ENCODE measurements at places on chromosomes 12 and 14. TPM values are rescaled to one million over a fixed set of nuclear protein-coding genes. Genes with fewer than 3 reads are reported as not detected.

- H3K27me3 ChIP-seq: no peaks in the 10 kb centered on the region
- no peaks in the 10 kb centered on the region for H3K36me3 ChIP-seq
- no peak for DNase-seq
- no peak overlapping the region for H3K4me3 ChIP-seq
- no peaks in the 10 kb centered on the region for H3K4me1 ChIP-seq
These were observed 87.1 kb downstream of the PAX9 start for GRCh38 chr14:36748610-36749213.

DNA sequence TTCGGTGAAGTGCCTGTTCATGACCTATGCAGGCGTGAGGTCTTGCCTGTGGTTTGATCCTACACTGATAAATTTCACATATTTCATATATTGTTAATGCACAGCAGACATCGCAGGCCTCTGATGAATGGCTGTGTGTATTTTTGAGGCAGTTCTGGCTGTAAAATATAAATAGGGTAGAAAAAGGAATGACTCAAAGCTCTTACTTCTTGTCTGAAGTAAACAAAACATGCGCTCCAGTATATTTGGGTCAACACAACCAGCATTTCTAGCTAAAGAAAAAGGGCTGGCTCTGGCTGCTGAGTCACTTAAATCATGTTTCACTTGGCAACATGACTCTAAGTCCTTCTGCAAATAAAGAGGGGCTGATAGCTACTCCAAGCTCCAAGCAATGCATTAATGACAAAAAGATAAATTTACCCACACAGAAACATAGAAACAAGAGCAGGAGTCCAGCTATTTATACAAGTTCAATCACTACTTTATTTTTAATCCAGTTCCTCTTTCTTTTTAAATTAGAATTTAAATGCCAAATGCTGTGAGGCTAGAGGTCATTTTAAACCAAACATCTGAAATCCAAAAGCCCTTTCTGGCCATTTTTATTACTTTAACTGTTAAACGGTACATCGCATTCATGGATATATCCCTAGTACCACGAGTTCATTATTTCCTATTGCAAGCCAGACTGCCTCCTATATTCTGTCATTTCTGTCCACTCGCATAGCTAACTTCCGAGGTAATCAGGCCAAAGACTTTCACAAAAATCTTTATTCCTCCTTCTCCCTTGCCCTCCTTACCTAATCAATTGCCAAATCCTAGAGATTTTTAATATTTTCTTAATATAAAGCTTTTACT is 54.3 kb upstream of the TMCC3 start:
- no peak overlapping the region for H3K27ac ChIP-seq
- no peak overlapping the region for H3K4me3 ChIP-seq
- no peaks in the 10 kb centered on the region for H3K4me1 ChIP-seq
- no peaks in the 10 kb centered on the region for H3K36me3 ChIP-seq

DNA sequence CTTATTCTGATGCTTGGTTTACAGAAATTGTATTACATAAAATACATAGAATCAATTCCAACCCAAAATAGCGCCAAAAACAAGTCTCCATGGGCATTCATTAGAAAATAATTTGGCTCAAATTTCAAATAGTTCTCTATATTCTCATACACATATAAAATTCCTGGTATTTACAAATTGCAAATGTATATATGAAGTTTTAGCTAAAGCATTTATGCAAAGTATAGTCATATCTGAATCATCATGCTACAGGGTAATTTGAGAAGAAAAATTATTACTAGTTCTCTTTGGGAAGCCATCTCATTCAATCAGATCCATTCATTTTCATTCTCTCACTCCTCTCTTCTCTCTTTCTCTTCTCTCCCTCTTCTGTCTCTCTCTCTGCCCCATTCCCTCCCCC is 257.8 kb downstream of the DPF3 start:
- DNase-seq: no peak
- H3K36me3 ChIP-seq: no peaks in the 10 kb centered on the region
- no peak overlapping the region for H3K4me3 ChIP-seq
- H3K27me3 ChIP-seq: no peaks in the 10 kb centered on the region
- H3K4me1 ChIP-seq: no peaks in the 10 kb centered on the region

- DNase-seq: peak; percentile 36
- peak overlapping the region; percentile 23 for H3K4me3 ChIP-seq
- peaks cover 9% of the 10 kb centered on the region for H3K4me1 ChIP-seq
- H3K27me3 ChIP-seq: no peaks in the 10 kb centered on the region
- H3K36me3 ChIP-seq: no peaks in the 10 kb centered on the region
- H3K27ac ChIP-seq: peak overlapping the region; percentile 55
These were observed 4.6 kb downstream of the TAC3 start for GRCh38 chr12:57011438-57012424.

DNA sequence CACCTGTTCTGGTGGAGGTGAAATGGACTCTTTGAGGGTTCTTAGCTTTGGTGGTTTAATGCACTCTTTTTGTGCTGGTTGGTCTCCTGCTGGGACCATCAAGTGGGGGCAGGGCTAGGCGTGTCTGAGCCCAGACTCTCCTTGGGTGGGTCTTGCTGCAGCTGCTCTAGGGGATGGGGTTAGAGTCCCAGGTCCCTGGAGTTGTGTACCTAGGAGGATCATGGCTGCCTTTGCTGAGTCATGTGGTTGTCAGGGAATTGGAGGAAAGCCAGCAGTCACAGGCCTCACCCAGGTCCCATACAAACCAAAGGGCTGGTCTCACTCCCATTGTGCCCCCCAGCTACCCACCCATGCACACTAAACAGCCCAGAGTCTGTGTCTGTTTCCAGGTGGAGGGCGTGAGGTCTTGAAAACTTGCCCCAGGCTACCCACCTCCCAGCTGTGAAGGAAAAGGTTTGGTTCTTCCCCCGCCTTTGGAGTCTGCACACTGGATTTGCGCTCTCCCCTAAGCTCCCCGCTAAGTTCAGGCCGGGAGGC is 387.7 kb downstream of the TMTC2 start:
- no peak overlapping the region for H3K27ac ChIP-seq
- H3K27me3 ChIP-seq: no peaks in the 10 kb centered on the region
- H3K4me1 ChIP-seq: no peaks in the 10 kb centered on the region
- DNase-seq: no peak

The DDN gene
- total RNA-seq: 0.15 TPM

The CEBPE gene
- 0.19 TPM for total RNA-seq

DNA sequence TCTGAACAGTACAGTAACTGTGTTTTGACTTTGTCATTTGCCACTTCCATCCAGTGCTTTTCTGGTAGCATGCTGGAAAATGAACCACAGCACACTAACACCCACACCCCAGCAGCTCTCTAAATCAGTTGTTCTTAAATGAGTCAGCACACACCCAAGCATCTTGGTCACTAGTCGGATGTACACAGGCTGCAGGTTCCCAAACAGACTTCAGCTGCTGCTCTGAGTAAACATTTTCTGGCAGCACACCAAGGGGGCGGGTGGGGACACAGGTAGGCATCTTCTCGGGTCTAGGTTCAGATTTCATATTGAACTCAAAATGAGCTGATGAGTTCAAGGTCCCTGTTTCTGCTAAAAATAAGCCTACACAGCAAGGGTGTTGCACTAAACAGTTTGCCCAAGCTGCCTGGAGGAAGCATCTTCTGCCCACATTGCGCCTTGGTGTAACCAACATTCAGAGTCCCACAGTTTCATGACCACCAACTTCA is 39.8 kb downstream of the IFNG start:
- H3K36me3 ChIP-seq: no peaks in the 10 kb centered on the region
- no peak overlapping the region for H3K4me3 ChIP-seq
- H3K27ac ChIP-seq: no peak overlapping the region
- H3K4me1 ChIP-seq: no peaks in the 10 kb centered on the region
